ENCODE measurements at places on chromosomes 6 and 20.

- peak; percentile 24 for DNase-seq
Observed at GRCh38 chr20:35171753-35172433, at the start of gene PROCR. Gene PROCR, plus strand, starts transcription at chr20:35172072. Its CDS starts 83 bp downstream, at chr20:35172155.

DNA sequence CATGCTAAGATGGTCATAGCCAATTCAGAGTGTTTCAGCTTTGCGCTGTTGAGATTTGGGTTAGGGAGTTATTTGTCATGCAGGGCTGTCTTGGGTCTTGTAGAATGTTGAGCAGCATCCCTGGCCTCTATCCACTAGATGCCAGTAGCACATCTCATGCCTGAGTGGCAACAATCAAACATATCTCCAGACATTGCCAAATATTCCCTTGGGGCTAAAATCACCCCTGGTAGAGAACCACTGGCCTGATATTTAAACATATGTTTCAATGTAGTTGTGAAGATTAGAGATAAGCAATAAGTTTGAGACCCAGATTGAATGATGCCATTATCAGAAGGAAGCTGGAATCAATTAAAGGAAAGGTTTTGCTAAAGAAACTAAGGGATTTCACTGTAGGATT is 463.3 kb downstream of the DOK5 start:
- no peak for DNase-seq

DNA sequence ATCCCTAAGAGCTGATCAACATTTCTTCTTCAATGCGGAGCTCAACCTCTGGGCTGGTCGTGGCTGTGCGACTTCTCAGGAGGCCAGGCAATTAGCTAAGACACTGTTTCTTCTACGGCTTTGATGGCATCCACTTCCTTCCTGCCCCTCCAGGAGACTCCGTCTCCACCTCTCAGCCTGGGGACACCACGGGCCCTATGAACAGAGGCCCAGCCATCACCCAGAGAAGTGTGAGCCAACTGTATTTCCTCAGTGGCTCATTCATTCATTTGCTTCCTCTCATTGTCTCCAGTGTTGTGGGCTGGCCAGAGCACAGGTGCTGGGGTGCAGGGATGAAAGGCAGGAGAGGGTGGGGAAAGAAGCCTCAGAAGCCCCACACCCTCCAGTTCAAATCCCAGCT is 51.8 kb upstream of the APCDD1L start:
- no peak for DNase-seq

DNA sequence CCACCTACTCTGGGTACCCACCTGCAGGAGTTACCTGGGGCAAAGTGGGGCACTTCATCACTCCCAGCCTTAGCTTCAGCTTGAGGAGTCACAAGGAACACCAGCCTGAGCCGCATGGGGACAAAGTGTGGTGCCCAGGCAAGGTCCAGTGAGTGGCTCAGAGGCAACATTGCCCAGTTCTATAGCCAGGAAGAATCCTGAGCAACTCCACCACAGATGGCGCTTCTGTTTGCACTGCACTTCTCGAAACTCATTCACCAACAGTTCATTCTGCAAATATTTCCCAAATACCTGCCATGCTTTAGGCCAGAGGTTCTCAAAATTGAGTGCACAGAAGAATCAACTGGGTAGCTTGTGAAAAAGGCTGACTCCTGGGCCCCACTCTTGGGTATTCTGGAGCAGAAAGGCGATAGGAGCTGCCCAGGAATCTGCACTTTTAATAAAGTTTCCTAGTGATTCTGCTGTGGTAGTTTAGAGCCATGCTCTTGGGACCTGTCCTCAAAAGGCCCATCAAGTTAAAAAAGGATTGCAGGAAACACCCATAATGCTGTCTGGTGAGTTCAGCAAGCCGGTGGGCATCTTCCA is 83.1 kb downstream of the VEGFA start:
- no peak for DNase-seq

DNA sequence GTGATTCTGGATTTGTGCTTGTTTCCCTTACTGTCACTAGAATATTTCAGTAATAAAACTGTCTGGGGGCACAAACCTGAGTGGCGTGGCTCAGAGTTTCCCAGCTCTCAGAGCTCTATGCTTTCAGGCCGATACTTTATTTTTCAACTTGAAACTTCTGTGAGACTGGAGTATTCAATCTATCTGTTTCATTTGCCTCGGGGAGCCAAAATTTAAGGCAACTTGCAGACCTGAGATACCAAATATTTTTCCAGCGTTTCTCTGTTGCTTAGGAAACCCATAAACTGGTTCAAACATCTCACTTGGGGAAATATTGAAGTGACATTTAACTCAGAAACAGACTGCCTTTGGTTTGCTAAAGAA is 74.7 kb downstream of the SOBP start:
- no peak for DNase-seq

GRCh38 chr6:44043479-44044153 is 83.6 kb downstream of the MRPL14 start:
- no peak for DNase-seq

GRCh38 chr20:41044409-41045062 is 15.9 kb downstream of the TOP1 start:
- DNase-seq = no peak

DNA sequence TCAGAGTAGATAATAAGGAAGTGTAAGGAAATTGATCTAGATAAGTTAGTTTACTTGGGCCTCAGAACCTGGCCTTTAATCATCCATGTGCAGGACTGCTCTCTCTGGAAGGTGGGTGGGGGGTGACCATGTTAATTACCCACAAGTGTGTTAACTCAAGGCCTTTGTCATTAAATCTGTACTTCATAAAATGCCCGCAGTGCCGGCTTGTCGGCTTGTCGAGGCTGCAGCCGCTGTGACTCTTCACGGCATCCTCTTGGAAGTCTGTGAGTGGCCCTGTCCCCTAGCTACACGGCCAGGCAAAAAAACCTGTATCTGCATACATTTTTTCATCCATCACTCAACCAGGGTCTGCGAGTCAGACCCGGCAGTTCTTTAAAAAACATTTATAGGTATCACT is 70.9 kb upstream of the ASCC3 start:
- DNase-seq = no peak

DNA sequence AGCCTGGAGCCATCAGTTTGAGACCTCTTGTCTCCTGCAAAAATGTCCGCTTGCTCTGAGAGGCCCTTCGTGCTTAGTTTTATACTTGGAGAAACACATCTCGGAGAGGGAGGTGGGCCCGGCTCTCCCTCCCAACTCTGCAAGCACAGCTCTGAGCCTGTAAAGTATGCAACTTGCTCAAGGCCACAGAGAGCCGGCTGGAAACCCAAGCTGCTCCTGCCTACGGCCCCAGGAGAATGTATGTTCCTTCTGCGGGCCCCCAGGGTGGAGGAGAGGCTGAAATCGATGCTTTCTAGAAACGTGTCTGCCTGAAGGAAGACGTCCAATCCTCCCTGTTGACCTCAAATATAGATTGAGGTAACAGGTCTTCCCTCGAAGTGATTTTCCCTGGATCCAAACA is 205.4 kb downstream of the PREX1 start:
- DNase-seq = no peak

DNA sequence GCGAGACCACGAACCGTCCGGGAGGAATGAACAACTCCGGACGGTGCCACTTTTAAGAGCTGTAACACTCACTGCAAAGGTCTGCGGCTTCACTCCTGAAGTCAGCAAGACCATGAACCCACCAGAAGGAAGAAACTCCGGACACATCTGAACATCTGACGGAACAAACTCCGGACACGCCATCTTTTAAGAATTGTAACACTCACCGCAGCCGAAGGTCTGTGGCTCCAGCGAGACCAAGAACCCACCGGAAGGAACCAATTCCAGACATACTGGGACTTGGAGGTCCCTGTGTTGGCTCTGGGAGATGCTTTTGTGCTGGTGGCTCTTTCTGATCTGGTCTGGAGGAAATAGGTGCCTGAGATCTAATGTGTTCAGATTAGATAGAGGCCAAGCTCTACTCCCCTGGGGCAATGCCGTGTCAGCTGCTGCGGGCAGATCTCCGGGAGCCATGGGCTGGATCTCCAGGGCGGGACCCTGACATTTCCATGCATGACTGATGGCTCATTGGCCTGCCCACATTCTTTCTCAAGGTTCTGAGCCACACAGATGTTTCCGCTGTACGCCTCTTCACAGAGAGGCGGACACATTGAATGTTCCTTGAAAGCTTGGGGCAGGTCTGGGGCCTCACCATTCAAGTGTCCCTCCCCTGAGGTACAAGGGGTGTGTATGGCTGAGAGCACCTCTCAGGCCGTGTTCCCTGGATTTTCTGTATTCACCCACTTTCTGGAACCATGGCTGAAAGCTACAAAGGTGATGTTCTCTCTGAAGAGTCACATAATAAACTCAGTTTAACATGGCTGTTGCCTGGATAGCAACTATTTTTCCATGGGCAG is 29.3 kb downstream of the GMPR start:
- DNase-seq = no peak

- DNase-seq = no peak
Observed at GRCh38 chr6:149478631-149479314, 6.0 kb downstream of the ZC3H12D start.

GRCh38 chr6:75751443-75751842 is 2.4 kb downstream of the MYO6 start:
- DNase-seq = no peak

DNA sequence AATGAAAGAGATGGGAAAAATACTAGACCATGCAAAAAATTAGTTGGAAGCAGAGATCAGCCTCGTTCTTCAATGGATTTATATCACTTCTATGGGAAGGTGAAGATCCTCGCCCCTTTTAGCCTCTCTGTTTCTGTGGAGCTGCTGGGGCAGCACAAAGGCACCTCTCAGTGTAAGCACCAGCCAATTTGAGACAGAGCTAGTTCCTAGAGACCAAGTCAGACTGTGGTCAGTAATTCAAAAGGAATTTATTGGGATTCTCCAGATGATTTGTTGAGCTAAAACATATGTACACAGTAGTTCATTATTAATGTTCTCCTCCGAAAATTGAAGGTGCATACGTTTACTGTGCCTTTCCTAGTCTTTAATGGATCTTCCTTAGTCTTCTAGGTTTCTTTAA is 42.4 kb downstream of the SCGN start:
- no peak for DNase-seq

DNA sequence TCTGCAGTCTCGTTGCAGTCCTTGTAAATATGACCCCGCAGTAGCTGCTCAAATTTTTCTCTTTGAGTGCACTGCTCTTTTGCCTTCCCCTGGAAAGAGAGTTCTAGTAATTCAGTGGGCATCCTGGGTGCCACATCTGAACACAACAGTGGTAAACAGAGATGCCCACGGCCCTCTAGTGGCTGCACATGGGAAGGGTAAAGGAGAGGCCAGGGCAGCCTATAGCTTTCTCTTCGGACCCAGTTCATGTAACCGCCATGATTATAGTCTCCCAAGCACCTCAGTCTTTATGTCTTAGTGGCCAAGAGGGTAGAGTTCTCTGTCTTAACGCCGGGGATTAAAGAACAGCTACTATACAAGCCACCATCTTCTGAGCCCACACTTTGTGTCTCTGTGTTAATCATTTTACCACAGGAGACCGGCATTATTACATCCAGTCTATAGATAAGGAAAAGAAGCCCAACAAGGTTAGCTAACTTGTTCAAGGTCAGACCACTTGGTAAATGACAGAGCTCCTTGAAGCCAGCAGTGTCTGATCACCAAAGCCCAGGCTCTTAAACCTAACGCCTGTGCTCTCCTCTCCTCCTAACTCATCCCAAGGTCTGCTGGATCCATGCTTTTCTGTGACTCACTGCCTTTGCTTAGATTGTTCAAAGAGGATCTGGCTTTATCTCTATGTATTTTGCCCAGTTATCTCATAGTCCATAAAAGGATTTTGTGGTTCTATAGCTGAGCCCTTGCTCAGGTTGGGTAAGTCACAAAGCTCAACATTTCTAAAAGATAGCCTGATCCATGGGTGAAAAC is 81.8 kb downstream of the ISM1 start:
- DNase-seq = peak; percentile 11

DNA sequence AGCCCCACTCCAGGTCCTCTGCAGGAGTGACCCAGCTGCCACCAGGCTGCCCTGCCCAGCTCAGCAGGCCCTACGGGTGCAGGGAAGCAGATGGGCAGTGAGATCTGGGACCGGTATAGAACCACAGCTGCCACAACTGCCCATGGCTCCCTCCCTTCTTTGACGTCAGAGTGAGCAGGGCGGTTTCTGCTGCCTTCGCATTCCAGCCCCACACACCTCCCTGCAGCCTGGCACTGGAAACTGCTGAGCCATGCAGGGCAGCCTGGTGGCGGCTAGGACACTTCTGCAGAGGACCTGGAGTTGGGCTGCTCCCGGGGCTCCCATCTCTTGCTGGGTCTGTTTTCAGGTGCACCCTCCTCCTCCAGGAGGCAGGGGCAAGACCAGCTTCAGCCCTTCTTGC is 101.6 kb upstream of the CD93 start:
- no peak for DNase-seq

DNA sequence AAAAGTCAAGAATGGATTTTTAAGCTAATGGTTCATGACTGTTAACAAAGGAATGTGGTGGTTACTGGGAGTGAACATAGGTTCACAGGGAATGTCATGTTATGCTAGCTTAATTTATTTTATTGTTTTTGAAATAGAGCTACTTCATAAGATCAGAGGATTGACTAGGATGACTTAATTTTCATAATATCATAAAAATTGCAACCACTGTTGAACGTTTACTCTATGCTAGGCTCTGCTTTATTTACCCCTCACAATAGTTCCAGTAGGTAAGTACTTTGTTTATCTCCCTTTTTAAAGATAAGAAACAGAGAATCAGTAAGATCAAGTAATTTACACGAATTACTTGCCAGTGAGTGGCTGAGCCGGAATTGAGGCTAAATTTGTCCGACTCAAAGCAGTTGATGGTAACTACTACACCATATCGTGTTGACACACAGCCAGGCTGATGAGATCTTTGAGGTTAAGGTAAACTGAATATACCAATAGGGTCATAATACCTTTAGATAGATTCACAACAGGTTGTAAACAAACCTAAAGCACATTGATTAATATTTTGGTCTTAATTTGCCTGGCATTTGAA is 194.6 kb upstream of the CITED2 start:
- DNase-seq = no peak

GRCh38 chr6:145276756-145277155 is 458.6 kb downstream of the EPM2A start:
- DNase-seq = no peak

GRCh38 chr6:75543311-75543710 is 49.7 kb upstream of the FILIP1 start:
- no peak for DNase-seq

DNA sequence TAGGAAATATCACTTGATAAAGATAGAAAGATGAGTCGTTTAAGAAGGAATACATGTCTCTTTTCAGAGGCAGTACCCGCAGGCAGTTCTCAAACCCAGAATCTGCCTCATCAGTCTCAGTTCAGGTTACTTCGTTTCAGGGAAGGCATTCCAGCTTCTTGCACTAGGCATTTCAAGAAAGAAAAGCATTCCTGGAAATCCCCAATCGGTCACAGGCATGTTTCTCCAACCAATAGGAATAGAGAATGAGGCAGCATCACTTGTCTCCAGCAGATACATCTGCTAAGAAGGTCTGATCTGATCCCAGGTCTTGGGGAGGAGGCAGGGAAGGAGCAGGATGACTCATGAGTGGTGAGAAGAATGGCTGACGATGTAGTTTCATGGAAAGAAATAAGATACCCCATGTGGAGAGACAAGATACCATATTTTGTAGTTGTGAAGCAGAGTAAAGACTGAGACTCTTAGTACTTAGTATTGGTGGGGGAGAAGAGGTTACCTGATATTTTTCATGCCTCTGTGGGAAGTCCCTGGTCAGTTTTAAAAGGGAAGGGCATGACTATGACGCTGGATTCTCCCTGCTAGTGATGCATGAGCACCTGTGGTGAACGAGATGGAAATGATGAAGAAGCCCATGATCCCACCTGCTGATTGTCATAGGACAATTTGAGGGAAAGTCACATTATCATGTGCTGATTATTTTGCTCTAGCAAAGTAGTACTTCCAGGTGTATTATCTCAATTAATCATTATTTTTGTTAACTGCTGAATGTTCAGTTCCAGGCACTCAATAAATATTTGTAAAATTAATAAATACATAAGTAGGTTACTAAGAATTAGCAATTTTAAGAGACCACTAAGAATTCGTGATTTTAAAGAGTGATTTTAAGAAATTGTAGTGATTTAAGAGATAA is 20.3 kb upstream of the HLA-DRB1 start:
- peak; percentile 67 for DNase-seq
